ENCODE measurements at places on chromosomes 2 and 18.

DNA sequence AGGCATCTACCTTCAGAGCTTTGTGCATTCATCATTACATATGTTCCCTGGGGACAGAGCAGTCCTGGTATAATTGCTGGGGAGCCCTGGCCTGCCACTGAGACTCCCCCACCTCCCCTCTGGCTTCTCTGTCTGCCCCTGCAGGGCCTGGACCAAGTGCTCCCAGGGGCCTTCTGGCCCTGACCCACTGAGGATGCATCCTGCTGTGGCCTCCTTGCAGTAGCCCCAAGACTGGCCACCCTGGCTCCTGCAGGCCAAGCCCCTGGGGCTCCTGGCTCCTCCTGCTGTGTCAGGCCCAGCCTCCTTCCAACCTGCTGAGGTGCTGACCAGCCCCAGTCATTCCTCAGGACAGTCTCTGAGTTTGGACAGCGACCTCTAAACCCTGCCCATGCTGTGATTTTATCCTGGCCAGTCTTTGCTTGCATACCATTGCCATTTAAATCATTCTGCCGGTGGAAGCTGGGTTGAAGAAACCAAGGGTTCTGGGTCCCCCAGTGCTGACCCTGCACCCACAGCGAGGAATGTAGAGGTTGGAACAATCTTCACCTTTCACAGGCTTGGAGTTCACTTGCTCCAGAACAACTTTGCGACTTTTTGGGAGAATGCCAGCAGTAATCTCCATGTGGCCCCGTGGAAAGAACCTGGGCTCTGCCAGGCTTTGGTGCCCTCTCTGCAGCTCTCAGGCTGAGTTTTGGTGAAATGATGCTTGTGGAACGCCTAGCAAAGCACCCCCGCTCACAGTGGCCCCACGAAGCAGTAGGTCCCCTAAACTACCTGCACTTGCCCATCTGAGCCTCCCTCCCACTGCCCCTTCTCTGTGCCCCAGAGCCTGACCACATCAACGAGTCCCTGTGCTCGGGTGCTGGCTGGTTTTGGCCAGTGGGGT, 167.3 kb upstream of the GLI2 start:
- no peak for DNase-seq

GRCh38 chr2:98301469-98301868, 44.8 kb upstream of the CNGA3 start:
- DNase-seq = no peak

GRCh38 chr2:23502096-23502495, 117.1 kb downstream of the KLHL29 start:
- no peak for DNase-seq

DNA sequence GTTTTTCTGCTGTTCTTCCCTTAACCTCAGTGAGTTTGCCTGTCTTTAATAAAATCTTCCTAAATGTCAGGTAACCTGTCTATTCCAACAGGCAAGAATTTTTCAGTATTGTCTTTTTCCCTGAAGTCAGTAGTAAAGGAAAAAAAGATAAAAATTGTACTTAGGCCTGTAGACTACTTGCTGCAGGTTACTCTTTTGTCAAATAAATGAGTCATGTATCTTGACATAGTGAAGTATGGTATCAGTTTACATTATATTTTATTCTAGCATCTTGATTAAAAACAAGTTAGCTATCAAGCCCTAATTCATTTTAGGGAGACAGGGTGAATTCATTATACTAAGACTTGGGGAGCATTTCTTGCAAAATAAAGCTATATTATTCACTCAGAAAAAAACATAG, 59.8 kb downstream of the ITGA4 start:
- DNase-seq = no peak

- no peak for DNase-seq
These were observed 159.2 kb downstream of the RAPGEF4 start for GRCh38 chr2:172894689-172895387.

DNA sequence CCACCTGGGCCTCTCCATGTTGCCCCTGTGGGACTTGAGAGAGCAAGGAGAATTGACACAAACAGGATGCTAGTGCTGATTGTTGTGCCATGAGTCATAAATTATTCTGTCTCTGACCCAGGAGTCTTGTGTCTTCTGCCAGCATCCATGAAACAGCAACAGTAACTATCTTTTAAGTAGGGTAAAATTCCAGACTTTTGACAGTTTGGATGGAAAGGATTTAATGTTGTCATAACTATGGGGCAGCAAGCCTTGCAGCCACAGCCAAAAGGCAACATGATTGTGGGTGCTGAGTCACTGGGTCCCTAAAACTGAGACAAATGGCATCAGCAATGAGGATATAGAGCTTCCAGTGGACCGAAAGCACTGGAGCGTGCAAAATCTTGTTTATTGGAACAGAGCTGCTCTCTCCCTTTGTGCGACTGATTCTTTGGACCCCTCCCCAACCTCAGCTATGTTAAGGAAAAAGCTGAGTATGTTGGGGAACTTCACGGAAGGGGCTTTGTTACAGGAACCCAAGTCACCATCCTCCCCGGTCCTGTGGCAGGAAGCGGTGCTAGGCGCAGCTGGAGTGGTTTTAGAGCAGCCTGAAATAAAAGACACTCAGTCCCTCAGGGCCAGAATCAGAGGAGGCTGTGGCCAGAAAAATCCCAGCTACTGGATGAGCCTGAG, 9.6 kb upstream of the ITPRIPL1 start:
- no peak for DNase-seq
